ENCODE measurements at places on chromosomes 7 and 10.

- no peak for DNase-seq
These were observed 28.9 kb downstream of the TARP start for GRCh38 chr7:38244516-38244915.

DNA sequence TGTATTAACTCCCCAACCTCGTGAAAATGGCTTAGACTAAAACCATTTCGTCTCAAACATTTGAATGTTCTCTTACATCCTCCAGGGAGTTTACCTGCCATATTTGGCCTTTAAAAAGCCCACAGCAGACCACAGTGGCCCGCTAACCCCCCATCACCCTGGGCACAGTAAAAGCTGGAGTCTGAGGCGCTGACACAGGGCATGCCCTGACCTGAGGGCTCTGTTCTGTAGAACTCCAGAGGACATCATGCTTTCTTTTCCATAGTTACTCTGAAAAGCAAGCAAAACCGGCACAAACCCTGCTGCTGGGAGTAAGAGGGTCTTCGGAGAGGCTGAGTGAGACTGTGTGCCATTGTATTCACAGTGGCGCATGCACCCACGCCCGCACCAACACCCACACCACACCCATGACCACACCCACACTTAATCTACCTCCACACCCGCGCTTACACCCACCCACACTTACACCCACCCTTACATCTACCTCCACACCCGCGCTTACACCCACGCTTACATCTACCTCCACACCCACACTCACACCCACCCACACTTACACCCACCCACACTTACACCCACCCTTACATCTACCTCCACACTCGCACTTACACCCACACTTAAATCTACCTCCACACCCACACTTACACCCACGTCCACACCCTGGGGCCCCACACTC lies 32.1 kb downstream of the LRRC27 start:
- no peak for DNase-seq

DNA sequence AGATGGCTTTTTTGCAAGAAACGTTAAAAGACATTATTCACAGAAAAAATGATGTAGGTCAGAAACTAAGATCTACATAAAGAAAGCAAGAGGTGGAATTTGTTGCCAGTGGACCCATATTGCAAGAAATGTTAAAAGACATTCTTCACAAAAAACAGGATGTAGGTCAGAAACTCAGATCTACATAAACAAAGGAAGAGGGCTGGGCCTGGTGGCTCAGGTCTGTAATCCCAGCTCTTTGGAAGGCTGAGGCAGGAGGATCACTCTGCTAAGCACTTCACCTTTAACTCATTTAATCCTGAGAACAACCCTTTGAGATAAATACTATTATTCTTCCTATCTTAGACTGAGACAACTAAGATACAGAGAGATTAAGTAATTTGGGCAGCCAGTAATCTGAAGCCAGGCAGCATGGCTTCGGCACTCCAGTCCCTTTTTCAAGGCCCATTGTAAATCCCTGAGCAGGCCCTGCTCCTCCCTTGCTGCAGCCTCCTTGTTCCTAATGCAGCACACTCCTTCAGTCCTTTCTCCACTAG lies 11.6 kb downstream of the ZFAND4 start:
- DNase-seq: no peak

- no peak for DNase-seq
These were observed 3.6 kb downstream of the CCNY start for GRCh38 chr10:35339942-35340341.

DNA sequence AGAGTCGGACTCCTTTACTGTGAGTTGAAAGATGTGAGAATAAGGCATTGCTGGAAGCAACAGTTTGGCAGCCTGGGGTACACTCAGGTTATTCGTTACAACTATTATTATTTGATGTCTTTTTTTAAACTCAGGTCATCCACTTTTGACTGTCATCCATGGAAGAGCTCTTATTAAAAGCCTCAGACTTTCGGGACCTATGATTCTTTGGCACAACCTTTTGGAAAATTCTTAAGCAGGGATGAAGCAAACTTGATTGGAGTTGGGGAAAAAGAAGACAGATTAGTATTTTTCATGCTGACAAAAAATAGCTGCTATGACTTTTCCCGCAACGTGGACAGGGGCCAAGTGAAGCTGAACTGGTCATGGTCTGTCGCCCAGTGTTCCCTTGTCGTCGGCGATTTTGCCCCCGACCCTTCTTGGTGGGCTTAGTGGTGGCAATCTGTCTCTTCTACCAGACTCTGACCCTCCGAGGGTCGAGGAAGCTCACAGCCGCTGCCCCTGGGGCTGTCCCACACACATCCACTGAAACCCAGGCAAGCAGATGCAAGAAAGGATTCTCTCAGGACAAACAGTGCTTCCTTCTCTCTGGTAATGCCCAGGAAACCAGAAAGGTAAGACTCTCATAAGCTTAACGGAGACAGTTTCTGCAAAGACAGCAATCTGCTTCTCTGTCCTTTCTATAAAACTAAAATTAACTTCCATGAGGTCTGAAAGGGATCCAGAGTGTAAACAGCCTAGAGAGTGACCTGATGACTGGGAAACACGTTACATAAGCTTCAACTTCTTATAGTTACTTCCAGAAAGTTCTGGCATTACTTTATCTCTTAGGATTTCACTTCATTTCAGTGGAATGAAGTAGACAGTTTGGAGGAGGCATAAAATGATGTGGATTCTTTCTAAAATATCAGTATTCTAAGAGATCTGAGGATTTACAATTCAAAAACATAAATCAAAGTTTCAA lies 1.0 kb downstream of the CPED1 start:
- DNase-seq: no peak

DNA sequence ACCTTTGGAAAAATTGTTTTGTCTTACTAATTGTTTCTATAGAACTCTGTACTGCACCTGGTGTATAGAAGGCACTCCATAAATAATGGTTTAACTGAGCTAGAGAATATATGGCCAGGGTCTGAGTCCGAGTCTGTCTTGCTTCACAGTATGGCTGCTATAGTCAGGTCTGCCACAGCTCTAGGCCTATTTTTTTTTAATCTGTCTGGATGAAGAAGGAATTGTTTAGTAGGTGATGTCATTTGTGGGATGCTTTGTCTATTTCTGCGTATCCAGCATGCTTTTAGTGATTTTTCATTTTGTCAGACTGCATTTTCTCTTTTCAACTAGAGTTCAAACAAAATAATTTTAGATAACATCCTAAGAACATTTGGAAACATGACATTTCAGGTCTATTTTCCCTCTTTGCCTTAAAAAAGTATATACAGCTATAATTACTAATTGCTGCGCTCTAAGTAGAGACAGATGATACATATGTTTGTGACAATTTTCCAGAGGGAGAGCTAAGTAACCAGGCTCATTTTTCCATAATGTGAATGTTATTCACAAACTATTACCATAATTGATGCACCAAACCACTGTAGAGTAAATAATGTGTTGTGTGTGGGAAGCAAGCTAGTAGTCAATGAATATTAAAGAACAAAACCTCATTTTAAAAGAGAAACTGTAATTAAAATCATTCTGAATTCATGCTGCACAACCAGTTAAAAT lies 361.7 kb downstream of the AUTS2 start:
- no peak for DNase-seq

DNA sequence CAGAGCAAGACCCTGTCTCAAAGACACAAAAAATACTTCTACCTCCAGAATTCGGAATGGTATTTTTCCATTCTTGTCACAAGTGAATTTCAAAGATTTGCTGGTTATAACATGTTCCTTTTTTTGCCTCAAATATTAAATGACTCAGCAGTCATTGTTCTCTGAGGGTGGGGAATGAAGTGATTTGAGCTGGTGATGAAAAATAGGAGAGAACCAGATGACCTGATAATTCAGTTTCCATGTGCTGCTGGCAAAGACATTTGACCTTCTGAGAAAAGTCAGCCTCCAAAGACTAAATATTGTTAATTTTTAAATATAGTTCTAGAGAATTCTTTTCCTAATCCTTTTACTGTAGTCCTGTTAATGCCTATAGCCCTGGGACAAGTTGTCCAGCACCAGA lies 78.9 kb downstream of the CACNB2 start:
- DNase-seq: no peak

DNA sequence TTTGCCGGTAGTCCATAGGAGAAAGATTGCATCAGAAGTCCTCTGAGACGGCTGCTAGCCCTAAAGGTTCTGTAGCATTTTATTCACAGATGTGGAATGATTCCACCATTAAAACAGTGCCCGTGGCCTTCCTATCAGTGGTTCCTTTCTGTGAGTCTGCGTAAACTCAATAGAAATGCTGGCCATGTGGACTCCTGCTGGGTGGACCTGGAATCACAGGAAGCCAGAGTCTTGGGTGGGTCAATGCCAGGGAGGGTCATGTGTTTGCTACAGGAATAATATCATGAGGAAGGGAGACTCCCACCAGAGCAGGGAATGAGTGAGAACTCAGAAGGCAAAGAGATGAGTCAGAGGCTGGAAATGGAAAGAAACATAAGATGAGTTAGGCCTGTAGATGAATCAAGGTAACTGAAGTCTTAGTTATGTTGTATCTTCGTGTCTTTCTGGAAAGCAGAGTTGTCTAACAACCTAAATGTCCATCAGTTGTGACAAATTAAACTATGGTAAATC lies 410.4 kb upstream of the AUTS2 start:
- DNase-seq: no peak

DNA sequence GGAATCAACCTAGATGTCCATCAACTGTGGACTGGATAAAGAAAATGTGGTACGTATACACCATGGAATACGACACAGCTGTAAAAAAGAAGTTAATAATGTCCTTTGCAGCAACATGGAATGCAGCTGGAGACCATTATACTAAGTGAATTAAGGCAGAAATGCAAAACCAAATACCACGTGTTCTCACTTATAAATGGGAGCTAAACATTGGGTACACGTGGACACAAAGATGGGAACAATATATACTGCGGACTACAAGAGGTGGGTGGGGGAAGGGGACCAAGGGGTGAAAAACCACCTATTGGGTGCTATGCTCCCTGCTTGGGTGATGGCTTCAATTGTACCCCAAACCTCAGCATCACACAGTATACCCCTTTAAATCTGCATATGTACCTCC lies 385.5 kb downstream of the SORCS3 start:
- no peak for DNase-seq

DNA sequence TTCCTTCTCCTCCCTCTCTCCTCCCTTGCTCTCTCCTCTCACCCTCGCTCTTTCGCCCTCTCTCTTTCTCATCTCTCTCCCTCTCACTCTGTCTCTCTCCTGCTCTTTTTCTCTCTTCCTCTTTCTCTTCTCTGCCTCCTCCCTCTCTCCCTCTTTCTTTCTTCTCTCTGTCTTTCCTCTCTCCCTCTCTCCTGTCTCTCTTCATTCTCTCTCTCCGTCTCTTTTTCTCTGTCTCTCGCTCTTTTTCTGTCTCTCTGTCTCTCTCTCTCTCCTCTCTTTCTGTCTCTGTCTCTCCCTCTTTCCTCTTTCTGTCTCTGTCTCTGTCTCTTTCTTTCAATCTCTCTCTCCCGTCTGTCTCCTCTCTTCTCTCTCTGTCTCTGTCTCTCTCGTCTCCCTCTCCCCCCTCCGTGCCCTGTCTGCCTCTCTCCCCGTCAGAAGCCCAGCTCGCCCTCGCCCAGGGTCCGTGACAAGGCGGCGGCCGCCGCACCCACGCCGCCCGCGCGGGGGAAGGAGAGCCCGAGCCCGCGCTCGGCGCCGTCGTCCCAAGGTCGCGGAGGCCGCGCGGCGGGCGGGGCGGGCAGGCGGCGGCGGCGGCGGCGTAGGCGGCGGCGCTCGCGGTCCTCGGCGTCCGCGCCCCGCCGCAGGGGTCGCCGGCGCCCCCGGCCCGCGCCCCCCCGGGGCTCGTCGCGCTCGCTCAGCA lies 21.3 kb upstream of the HSPB1 start:
- no peak for DNase-seq

GRCh38 chr7:151306860-151307259 lies 34.8 kb upstream of the NUB1 start:
- no peak for DNase-seq

GRCh38 chr7:48414011-48414732 lies 242.9 kb downstream of the ABCA13 start:
- DNase-seq: no peak

GRCh38 chr7:74187915-74188675 lies 13.9 kb downstream of the EIF4H start:
- DNase-seq: no peak

DNA sequence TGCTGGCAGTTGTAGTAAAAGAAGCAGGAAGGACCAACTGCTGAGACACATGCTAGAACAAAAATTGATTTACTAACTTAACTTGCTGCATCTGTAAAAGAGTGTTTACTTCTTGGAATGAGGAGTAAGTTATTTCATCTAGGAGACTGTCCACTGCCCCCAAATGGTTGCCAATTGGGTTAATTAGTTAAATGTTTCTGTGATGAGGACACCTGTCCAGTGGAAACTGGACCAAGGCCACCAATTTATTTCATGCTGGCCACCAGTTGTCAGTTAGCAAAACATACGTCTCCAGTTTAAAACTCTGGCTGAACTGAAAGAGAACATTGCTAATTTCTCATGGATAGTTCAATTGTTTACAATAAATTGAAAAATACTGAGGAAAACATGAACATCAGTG lies 191.7 kb downstream of the PPP1R9A start:
- DNase-seq: no peak
